Effector memory CD4-positive, alpha-beta T cell (primary cell): ENCODE measurements at places on chromosomes 1 and 21.

GRCh38 chr1:91555821-91556531 lies 55.3 kb downstream of the CDC7 start:
- peak; percentile 60 for DNase-seq

DNA sequence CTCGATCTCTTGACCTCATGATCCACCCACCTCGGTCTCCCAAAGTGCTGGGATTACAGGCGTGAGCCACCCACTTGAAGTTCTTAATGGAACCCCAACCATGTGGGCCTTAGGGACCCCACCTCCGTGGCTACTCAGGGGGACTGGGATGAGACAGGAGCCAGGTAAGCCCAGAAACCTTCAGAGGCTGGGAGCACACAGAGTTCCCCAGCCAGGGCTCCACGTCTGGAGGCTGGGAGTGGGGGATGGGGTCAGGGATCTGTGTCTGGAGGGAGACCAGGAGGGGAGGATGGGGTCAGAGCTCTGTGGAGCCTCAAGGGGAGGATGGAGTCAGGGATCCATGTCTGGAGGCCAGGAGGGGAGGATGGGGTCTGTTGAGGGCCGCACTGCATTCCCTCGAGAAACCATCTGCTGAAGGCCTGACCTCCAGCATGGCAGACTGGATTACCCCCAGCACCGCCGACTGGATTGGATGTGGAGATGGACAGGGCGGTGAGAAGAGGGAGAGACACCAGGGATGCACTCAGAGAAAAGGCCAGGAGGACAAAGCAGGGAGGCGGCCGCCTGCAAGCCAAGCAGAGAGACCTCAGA lies 2.1 kb upstream of the FTCD start:
- no peak for DNase-seq

DNA sequence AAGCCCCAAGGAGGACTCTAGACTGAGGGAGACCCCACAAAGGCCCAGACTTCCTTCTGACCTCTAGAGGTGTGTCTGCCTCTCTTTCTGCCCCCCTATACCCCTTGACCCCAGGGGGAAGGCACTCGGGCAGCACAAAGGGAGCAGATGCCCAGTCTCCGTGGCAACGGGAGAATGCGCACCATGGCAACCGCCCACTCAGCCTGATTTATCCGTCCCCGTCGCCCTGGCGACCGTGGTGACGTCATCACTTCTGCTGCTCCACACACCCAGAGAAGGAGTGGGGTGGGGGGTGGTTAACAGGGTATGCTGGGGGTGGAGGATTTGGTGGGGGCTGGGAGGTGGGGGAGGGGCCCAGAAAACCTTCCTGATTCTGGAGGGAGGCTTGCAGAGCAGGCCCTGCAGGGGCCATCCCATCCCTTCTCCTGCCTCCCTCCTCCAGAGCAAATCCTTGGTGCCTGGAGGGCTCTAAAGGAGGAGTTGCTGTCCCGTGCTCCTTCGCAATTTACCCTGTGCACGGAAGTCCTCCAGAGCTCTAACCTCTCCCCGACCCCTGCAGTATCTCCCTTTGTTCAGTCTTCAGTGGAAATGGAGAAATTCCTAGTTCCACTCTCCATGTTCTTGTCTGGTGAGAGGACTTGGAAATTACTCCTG lies 6.3 kb downstream of the CELF3 start:
- no peak for DNase-seq

DNA sequence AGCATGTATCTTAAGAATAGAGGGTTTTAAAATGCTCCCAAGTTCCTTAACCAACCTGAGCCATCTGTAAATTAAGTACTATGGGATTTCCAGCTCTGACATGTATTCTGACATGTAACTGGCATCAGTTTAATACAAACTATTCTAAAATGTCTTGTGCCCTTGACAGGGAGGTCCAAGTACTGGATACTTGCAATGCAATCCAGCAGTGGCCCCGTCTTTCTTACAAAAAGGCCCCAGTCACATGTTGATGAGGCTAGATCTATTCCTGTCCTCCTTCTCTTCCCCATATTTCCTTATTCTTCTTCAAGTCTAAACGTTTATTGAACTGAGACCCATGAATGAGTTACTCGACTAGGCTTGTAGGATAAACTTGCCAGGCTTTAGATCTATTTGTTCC lies 46.4 kb downstream of the MRPL39 start:
- no peak for DNase-seq

- DNase-seq, result no peak
These were observed 95.9 kb downstream of the LRIG2 start for GRCh38 chr1:113168946-113169345.

DNA sequence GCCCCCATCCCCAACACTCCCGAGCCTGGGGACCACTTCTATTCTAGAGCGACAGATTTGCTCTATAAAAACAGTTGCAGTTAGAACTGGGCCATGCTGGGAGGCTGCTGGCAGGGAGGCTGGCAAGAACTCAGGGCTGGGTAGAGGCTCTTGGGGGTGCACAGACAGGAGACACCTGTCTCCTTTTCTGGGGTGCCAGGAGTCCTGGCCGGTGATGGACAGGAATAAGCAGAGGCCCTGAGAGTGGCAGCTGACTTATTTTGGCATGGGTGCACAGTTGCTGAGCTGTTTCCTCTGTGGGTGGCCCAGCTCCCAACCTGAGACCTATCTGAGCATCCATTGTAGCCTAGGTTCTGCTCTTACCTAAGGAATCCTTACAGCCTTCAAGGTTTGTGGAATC lies 39.2 kb upstream of the TMPRSS2 start:
- no peak for DNase-seq

GRCh38 chr1:55690366-55690765 lies 475.2 kb upstream of the USP24 start:
- DNase-seq, result no peak

DNA sequence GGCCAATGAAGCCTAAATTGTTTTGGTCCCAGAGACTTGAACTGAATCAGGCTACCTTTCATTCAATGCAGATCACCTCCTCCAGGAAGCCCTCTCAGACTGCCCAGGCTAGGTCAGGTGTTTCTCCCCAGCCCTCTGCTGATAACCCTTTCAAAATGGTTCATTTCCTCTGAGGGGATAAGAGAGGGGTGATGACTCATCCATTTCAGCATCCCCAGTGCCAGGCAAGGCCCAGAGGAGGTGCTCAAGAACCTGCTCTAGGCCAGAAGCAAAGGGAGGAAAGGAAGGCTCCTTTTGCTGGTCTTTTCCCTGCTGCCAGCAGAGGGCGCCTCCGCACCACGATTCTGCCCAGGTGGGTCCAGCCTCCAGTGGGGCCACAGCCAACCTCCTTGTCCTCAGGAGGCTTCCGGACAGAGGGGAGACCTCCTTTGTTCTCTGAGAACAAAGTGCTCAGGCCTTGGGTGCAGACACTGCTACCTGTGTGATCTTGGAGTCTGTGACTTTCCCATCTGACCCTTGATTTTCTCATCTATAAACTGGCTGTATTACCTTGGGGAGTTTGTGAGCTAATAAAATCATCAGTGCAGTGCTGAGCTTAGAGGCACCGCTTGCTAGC lies 45.3 kb upstream of the ARHGEF10L start:
- peak; percentile 24 for DNase-seq

DNA sequence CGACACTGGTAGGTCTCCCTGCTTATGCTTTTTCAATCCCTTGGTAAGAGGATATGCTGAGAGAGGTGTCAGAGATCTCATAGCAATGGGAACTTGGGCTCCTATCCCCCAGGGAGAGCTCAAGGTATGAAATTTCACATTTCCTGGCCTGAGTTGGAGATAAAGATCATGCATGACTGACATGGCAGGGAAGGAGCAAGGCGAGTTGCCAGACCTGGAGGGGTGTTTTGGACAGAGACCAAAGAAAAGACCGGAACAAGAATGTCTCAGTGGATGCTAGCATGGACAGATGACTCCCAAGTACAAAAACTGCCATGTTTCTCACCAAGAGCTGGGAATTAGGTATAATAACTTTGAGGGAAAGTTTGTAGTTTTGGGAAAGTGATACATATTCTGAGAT lies 334.1 kb upstream of the B3GALT2 start:
- DNase-seq, result no peak

DNA sequence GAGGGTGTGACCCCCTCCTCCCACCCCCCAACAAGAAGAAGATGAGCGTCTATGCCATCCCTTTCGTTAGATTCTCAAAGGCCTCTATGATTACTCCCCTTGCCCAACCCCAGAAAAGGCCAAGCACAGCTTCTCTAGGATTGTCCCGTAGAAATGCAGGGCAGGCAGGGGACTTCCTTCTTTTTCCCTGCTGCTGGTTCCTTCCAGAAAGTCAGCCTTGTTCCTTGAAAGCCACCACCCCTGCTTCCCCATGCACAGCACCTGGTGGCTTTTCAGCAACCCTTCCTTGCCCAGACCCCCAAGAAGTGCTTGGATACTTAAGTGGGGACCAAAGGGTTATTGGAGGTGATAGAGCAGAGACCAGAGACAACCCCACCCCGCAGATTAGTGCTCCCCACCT lies 75.1 kb downstream of the ARHGEF10L start:
- no peak for DNase-seq

- no peak for DNase-seq
These were observed 2.7 kb downstream of the CDC14A start for GRCh38 chr1:100354971-100355394.
